Naive thymus-derived CD8-positive, alpha-beta T cell (primary cell): ENCODE measurements at places on chromosomes 6 and 20.

GRCh38 chr20:50472693-50473664 lies 37.2 kb upstream of the PTPN1 start:
- DNase-seq = no peak

- no peak for DNase-seq
Measured at GRCh38 chr6:11009353-11009752, 34.8 kb downstream of the ELOVL2 start.

GRCh38 chr6:20237677-20238460 lies 25.6 kb upstream of the MBOAT1 start:
- no peak for DNase-seq

DNA sequence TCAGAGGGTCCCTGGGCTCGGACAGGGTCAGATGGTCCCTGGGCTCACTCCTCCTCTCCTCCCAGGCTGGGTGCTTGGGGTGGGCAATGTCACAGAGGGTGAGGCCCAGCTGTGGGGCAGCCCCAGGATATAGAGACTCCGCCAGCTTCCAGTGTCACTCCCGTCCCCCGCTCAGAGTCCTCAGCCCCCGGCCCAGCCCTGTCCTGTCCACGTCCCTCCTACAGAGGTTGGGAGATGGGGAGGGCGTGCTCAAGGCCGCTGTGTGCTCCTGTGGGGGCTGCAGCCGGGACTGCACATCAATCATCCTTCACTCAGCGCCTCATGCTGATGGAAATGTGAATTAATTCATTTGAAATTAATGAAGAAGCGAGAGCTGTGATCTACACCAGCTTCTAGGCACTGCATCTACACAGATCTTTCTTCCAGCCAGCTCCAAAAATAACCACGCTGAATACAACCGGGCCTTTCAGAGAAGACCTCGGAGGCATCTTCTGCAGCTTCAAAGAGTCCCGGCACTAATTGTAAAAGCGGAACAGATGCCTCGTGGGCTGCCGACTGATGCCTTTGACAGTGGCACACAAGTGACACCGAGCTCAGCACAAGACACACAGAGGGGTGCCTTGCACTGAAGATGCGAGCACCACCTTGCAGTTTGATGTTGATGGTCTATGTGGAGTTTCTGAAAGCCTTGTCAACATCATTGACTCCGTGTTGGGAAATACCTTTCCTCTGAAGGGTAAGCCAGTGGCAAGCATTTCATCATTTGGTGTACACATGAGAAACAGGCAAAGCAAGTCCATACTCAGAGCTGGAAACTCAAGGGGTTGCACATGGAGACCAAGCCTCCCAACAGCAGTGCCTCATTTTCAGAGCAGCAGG lies 39.3 kb downstream of the DACT2 start:
- DNase-seq = no peak

- no peak for DNase-seq
Measured at GRCh38 chr6:3039384-3039783, 28.9 kb upstream of the RIPK1 start.

DNA sequence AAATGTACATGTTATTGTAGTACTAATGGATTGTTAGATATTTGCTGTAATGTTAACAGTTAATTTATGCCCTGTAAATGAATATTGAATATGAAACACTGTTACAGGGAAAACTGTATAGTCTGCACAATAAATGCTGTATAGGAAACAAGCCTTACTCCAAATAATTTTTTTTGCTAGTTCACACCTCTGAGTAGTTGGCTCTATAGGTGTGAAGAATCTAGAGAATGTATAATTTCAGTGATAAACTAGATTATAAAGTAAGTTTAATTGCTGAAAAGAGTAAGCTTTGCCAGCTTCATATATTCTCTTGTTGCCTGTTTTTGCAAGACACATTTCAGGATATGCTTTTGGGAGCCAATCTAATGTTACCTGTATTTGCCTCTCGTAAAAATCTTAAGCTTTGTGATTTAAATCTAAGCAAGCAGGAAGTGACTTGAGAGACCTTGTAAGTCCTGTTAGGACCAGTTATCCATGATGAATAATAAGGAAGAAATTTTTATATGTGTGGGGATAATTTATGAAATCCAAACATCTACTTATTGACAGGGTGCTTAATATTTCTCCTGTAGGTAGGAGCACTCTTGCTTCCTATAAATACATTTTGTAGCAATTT lies 232.4 kb downstream of the ZFAND3 start:
- no peak for DNase-seq

GRCh38 chr6:75213732-75214131 lies 7.9 kb upstream of the COL12A1 start:
- DNase-seq = no peak

- DNase-seq = no peak
Measured at GRCh38 chr6:114690625-114691024, 347.8 kb upstream of the HS3ST5 start.

DNA sequence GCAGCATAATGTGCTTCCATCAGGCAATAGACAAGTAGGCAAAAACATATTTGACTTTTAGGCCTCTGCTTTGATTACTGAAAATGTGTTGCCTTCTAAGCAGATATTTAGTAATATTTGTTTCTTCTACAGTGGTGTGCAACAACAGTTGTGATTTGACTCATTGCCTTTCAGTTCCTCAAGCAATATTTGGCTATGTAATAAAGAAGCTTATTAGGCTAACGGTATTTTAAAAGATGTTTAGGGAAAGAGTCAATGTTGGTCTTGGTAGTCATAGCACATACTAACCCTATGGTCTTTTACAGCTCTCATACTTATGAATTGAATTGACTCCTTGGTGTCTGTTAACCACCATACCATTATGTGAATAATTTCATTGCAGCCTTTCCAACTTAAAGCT lies 124.1 kb downstream of the GRIK2 start:
- DNase-seq = no peak

DNA sequence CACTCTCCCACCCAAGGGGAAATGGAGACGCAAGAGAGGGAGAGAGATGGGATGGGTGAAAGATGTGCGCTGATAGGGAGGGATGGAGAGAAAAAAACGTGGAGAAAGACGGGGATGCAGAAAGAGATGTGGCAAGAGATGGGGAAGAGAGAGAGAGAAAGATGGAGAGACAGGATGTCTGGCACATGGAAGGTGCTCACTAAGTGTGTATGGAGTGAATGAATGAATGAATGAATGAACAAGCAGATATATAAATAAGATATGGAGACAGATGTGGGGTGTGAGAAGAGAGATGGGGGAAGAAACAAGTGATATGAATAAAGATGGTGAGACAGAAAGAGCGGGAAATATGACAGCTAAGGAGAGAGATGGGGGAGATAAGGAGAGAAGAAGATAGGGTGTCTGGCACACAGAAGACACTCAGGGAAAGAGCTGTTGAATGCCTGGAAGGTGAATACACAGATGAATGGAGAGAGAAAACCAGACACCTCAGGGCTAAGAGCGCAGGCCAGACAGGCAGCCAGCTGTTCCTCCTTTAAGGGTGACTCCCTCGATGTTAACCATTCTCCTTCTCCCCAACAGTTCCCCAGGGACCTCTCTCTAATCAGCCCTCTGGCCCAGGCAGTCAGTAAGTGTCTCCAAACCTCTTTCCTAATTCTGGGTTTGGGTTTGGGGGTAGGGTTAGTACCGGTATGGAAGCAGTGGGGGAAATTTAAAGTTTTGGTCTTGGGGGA lies 754 bp downstream of the TNF start:
- DNase-seq = no peak
